ENCODE measurements at places on chromosomes 7 and 10. TPM values are rescaled to one million over a fixed set of nuclear protein-coding genes. Genes with fewer than 3 reads are reported as not detected.

The ZNF33B gene
- total RNA-seq: 17.3 TPM

The CRYGN gene
- total RNA-seq: not detected

The SKIDA1 gene
- 3.4 TPM for total RNA-seq

The SLC13A1 gene
- 0.13 TPM for total RNA-seq

The USP6NL gene
- 9.0 TPM for total RNA-seq

The LRRC17 gene
- total RNA-seq: 0.83 TPM

All from left lobe of liver (tissue), 2 donors.